ENCODE measurements at places on chromosomes 6 and 20. TPM values are rescaled to one million over a fixed set of nuclear protein-coding genes. Genes with fewer than 3 reads are reported as not detected.

- peak; percentile 12 for DNase-seq
Measured at GRCh38 chr6:113857556-113858479, 673 bp downstream of the MARCKS start.

DNA sequence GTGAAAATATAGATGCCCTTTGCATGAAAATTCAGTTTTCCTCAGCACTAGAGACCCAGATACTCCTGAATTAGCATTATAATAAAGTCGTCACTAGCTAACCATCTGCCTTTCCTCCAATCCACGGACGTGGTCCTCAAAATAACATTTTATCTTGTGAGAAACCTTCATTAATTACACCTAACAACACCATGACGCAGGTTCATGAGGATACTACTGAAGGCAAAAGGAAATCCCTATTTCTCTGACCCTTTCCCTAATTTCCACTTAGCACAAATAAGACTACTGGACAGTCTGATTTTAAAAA is 1.3 kb upstream of the PNISR start:
- no peak for DNase-seq

CALHM5 gene
- total RNA-seq, result 0.78 TPM

DNA sequence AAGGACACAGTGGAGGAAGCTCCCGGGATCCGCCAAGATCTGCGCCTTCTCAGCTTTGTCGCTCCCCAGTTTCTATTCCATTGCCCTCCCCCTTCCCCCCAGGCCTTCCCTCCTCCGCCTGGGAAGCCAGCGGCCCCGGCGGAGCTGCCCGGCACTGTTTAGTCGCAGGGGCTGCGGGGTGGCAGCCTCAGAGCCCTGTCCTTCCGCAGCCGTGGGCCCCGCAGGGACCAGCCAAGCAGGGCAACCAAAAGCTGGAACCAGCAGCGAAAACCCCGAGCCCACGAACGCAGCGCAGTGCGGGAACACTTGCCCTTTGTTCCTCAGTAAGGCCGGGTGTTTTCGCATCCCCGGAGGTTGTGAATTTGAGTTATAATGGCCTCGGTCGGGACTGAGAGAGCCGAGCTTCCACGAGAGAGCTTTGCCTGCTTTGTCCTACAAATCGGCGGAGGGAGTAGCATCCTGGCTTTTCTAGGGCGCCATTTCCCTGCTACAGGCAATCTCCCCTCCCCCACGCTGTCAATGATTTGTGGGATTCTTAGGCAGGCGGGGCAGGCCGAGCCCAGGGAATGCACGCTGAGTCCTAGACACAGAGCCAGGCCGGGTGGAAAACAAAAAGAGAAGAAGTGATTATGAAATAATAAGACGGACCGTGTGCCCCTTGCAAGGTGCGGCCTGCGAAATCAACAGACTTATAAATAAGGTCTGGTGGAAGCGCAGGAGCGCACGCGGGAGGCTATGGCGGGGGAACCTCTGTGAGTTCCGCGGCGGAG is 4.0 kb upstream of the TUBB2B start:
- peak; percentile 79 for DNase-seq

DUSP22 gene
- total RNA-seq, result 23.7 TPM

ERGIC3 gene
- total RNA-seq, result 204 TPM

DNA sequence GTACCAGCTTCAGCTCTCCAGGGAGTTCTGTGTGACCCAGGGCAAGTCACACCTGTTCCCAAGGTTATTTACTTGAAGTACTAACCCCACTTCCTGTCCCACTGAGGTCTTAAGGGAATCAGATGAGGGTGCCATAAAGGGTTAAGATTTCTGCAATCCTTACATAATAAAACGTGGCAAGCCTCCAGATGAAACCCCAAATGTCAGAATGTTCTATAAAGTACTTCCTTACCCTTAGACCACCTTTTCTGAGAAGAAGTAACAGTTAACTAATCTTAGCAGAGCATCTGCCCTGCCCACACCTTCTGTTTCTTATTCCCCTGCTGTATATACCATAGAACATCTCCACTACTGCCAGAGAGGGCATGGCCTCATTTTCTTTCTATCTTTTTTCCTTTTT is 6.0 kb upstream of the AVP start:
- no peak for DNase-seq

Data from occipital lobe (tissue), 3 donors.